ENCODE measurements at places on chromosomes 6 and 20. TPM values are rescaled to one million over a fixed set of nuclear protein-coding genes. Genes with fewer than 3 reads are reported as not detected.
A peak's percentile ranks its signal among the peaks of the same experiment; 100 is the strongest.

- DNase-seq = no peak
Measured at GRCh38 chr6:151409260-151409659, 17.9 kb upstream of the ZBTB2 start.

DNA sequence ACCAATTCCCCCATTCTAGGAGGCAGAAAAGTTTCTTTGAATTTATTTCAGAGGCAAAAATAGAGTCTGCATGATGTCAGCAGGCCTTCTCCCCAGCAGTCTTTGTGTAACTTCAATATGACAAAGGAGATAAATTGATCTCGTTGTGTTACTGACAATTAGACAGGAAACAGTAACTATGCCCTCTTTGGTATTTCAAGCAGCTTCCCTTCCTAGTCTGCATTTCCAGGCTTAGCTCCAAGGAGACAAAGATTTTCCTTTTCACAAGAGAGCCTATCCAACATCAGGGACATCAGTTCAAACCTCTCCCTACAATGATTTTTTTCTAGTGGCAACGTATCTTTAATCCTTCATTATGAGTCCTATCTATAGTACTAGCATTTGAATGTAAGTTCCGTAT lies 245.9 kb upstream of the HSF2 start:
- no peak for DNase-seq

GRCh38 chr6:155444952-155445903 lies 10.4 kb downstream of the NOX3 start:
- no peak for DNase-seq

DNA sequence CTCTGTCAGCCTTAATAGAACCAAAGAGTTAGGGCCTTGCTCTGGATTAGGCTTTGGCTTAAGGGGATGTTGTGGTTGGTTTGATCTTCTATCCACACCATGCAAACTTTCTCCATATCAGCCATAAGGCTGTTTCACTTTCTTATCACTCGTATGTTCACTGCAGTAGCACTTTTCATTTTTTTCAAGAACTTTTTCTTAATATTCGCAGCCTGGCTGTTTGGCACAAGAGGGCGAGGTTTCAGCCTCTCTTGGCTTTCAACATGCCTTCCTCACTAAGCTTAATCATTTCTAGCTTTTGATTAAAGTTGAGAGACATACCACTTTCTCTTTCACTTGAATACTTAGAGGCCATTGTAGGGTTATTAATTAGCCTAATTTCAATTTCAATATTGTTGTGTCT lies 193.1 kb downstream of the NRN1 start:
- DNase-seq = no peak

GRCh38 chr6:153816366-153816765 lies 222.7 kb upstream of the OPRM1 start:
- no peak for DNase-seq

GRCh38 chr20:58209652-58210397 lies 18.6 kb downstream of the ANKRD60 start:
- peak; percentile 96 for DNase-seq

GRCh38 chr6:48490658-48491057 lies 379.7 kb upstream of the PTCHD4 start:
- DNase-seq = no peak

GRCh38 chr6:17932330-17932852 lies 55.0 kb downstream of the KIF13A start:
- DNase-seq = no peak

DNA sequence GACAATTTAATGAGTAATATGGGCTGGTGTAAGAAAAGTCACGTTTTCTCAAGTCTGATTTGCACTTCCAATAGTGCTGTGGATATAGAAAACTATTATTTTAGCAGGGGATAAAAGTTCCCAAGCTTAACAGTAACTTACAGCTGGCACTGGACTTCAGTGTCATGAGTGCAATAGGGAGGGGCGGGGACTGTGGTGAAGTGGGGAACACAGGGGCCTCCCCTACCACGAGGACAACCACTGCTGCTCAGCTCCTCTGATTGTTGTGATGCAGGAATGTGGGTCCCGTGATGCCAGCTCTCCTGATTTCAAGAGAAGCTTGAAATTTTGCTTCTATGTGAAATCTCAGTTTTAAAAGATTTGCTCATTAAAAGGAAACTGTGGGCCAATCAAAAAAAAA lies 24.0 kb downstream of the SLC13A3 start:
- DNase-seq = no peak

- DNase-seq = no peak
Measured at GRCh38 chr6:129440691-129441090, 269.3 kb downstream of the ARHGAP18 start.

DNA sequence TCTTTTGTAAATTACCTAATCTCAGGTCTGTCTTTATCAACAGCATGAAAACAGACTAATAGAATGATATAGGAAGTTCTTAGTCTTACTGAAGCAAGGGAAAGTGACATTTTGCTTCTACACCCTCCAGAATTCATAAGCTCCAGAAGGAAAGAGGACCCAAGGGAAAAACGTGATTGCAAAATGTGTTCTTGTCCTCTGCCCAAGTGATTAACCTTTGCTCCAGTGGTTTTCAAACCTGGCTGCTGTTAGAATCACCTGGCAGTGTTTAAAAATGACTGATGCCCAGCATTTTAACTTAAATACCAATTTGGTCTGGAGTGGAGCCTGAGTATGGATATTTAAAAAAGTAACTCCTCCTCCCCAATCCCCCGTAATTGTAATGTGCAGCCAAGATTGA lies 191.4 kb downstream of the SLC16A10 start:
- DNase-seq = no peak

- DNase-seq = no peak
Measured at GRCh38 chr6:29845405-29846006, 17.9 kb downstream of the HLA-G start.

- no peak for DNase-seq
Measured at GRCh38 chr6:38187325-38187724, 367.8 kb downstream of the ZFAND3 start.

DNA sequence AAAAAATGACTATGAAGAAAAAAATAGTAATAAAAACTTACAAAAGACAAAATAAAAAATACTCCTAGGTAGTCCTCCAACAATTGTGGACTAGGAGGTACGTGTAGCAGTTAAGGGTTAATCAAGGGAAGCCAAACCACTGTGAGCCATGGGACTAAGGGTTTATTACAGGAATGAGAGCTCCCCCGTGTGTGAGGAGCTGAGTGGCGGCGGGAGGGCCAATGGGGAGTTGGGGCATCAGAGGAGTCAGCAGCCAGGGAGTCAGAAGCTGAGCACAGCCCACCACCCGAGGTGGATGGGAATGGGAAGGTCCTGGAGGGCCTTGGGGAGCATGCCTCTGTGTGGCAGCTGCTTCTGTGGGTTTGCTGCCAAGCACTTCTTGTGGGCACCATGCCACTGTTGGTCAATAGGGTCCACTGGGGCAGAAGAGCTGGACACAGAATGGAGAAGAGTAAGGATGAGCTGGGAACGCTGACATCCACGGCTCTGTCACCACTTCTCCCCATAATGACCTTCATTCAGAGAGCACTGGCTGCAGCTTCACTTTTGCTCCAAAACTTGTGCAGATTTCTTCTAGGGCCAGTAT lies 373.3 kb downstream of the CDKAL1 start:
- no peak for DNase-seq

DNA sequence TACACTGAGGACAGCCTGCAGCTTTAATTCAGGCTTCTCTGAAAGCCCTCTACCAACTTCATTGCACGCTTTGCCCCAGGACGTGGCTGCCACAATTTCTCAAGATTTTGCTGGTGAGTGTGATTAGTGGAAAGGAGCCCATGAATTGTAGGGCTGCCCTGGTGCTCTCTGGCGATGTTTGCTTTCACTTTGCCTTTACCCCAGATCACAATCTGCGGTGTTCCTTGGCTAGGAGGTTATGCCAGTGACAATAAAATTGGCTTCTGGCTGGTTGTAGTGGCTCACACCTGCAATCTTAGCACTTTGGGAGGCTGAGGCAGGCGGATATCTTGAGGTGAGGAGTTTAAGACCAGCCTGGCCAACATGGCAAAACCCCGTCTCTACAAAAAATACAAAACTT lies 139.3 kb downstream of the FOXC1 start:
- DNase-seq = no peak

DNA sequence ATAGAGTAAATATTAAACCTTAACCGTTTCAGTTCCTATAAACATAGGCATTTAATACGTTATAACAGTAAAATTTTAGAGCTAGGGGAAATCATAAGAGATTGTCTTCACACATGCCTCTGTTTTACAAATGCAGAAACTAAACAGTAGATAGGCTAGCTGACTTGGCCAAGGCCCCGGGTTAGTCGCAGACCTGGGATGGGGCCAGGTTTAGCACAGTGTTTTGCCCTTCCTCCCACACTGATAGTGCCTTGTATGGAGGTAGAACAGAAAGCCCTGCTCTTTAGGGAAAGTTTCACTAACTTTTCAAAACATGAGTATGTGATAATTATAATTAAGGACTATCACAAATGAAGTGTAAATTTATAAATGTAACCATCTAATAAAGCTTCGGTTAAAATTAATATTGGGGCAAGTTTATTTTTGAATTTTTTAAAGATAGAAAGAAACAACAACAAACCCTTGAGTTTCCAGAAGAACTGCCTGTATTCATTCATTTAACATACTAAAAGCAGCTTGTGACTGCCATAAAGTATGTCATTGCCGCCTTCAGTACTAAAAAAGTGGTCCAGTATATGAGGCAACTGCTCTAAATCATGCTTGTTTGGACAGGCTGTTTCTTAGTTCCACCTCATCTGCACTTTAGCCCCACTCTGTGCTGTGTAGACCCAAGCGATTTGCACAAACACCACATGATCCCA lies 62.5 kb upstream of the LOC128125822 start:
- DNase-seq = no peak

GRCh38 chr6:56890066-56890465 lies 64.8 kb upstream of the BEND6 start:
- DNase-seq = no peak

- DNase-seq = no peak
Measured at GRCh38 chr6:90251295-90251992, 45.2 kb downstream of the BACH2 start.

DNA sequence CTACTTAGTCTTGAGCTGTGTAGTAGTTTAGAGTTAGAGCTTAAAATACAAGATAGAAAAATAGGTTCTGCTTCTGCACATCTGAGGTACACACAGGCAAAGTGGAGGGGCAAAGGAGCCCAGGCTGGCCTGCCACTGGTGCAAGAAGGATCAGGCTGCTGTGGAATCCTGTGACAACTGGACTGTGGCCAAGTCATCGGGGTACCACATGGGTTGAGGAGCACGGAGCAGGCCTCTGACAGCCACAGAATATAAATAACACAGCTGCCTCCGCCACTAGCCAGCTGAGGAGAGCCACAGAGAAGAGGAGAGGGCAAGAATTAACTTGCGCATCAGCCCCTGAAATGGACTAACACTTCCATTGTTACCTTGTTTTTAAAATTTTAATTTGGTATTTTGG lies 206.0 kb upstream of the MARCKS start:
- DNase-seq = no peak

DNA sequence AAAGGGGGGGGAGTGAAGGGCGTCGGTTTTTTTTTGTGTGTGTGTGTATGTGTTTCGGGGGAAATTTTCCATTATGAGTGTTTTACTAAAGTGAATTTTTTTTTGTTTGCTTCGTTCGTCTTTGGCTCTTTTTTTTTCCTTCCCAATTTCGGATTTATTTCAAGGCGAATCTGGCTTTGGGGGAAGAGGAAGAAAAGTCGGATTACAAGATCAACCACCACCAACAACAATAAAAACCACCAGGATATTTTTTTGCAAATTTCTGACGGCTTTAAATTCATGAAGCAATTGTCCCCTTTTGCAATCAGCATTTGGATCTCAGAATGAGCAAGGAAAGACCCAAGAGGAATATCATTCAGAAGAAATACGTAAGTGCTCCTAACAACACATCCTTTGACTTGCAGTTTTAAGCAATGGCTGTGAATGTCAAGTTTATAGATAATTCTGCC lies 372 bp downstream of the JARID2 start:
- DNase-seq = no peak

SEMG1 gene
- total RNA-seq = not detected

OVOL2 gene
- total RNA-seq = not detected

VGLL2 gene
- total RNA-seq = 0.16 TPM

CD93 gene
- total RNA-seq = 0.44 TPM

GINS1 gene
- 53.9 TPM for total RNA-seq

SLC22A3 gene
- not detected for total RNA-seq

BYSL gene
- total RNA-seq = 55.5 TPM

MOG gene
- total RNA-seq = not detected

THBS2 gene
- 1.3 TPM for total RNA-seq
